ENCODE measurements at places on chromosomes 7 and 10.

- no peak for DNase-seq
These were observed 3.5 kb upstream of the BMPER start for GRCh38 chr7:33901847-33902246.

- no peak for DNase-seq
These were observed 8.8 kb downstream of the DRGX start for GRCh38 chr10:49387071-49387470.

- no peak for DNase-seq
These were observed 116.6 kb downstream of the DOCK4 start for GRCh38 chr7:112089551-112089950.

GRCh38 chr10:43417950-43418768 lies 9.2 kb upstream of the HNRNPF start:
- DNase-seq, result no peak

- no peak for DNase-seq
These were observed 19.2 kb downstream of the AKR1C8 start for GRCh38 chr10:5165738-5166137.

- DNase-seq, result no peak
These were observed 60.7 kb upstream of the CCDC6 start for GRCh38 chr10:59967079-59967478.

- no peak for DNase-seq
These were observed 183.4 kb downstream of the DNAJB6 start for GRCh38 chr7:157520249-157520648.

DNA sequence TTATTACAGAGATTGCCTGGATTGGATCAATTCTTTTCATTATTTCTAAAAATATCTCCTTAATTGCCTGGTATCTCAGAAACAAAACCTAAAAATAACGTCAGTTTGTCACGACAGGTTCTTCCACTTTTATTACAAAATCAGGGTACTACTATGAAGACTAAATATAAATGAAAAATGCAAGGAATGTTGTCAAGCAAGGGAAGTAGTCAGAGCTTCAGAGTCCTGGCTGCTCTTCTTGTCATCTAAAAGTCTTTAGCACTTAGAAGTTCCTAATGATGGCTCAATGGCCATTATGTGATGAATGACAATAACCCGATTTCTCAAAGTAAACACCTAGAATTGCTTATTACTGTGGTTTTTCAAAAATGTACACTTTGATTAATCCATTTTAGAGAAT lies 192.2 kb downstream of the SEMA3A start:
- no peak for DNase-seq

DNA sequence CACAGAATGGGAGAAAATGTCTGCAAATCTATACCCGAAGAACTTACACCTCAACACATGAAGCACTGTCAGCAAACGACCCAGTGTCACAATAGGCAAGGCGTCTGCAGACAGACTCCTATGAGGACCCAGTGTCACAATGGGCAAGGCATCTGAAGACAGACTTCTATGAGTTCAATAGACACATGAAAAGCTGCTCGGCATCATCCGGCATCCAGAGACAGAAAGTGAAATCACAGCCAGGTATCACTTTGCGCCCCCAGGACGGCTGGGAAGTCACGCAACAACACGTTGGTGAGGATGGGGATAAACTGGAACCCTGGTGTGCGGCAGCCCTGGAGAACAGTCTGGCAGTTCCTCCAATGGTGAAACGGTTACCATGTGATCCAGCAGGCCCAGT lies 273.2 kb downstream of the ELFN1 start:
- no peak for DNase-seq

- no peak for DNase-seq
These were observed 167.4 kb upstream of the SH2B2 start for GRCh38 chr7:102119213-102119651.

DNA sequence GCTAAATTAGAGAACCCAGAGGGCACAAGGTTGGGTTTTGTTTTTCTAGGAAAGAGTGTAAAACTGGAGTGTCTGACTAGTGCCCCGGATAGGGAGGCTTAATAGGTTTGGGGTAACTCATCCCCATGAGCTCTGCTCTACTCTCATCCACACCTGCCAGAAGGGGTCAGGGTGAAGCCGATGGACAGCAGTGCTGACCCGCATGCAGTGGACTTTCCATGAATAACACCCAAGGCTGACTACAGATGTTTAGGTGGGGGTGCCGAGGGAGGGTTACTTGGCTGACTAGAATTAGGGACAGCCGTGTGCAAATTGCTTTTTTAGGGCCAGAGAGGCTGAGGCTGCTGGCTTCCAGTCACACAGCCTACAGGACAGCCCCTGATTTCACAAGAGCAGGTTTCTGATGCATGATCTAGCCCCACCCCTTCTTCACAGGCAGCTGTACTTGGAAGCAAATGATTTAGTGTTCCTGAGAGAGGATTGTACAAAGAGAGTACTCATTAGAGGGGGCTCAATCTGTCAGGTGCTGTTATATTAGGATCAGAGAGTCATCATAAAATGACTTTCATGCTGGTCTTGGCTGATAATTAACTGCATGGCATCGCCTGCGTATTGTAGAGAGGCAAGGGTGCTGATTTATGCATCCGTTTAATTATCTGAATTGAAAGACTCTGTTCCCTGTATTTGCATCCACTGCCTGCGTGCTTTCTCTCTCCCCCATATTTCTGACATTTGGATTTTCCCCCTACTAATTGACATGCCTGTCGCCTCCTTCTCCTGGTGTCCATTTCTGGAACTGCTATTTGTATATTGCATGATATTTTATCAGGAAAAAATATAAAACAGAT lies 9.5 kb downstream of the INHBA start:
- DNase-seq, result peak; percentile 97

DNA sequence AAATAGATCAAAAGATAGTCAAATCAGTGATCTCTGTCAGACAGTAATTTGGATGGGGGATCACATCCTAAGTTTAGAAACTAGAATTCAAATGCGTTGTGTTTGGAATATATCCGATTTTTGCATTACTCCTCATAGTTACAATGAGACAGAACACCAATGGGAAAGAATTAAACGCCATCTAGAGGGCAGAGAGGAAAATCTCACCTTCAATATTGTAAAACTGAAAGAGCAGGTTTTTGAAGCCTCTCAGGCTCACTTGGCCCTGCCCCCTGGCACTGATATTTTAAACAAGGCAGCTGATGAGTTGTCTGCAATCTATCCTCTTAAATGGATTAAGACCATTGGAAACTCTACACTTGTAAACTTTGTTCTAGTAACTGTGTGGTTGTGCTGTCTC lies 17.7 kb downstream of the FRG2B start:
- DNase-seq, result no peak

DNA sequence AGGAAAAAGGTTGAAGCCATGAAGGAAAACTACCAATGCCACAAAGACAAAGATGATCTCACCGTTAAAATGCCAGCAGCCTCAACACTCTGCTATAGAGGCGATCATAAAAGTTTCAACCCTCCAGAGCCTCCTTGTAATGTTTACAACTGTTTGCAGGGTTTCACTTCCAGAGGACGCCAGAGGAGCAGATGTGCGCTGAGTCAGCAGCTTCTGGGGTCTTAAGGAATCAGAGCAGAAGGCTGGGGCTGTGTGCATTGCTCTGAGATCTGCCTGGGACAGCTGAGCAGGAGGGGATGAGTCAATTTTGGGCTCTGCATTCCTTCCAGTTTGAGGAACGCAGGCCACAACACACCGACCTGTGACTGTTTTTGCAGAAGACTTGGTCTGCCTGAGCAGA lies 98.3 kb downstream of the TMEM130 start:
- peak; percentile 39 for DNase-seq

DNA sequence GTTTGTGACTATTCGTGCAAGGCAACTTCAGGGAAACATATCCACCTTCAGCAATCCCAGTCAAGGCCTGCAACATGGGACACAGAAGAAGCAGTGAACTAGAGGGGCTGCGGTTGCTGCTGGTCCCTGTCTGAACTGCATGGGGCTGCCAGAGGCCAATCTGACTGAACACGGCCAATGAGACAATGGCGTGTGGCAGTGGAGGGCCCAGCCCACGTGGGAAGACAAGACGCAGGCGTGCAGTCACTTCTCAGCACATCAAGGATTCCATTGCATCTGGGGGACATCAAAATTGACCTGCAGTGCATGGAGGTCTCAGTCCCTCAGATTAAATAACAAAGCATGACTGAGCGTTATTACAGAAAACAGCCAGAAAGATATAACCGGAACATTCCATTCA lies 215.9 kb downstream of the HECW1 start:
- no peak for DNase-seq

- DNase-seq, result peak; percentile 19
These were observed 4.0 kb upstream of the LEP start for GRCh38 chr7:128236924-128237586.

GRCh38 chr10:58439632-58440364 lies 54.6 kb downstream of the TFAM start:
- DNase-seq, result no peak

- DNase-seq, result no peak
These were observed 47.0 kb upstream of the FIGNL1 start for GRCh38 chr7:50497068-50497642.

DNA sequence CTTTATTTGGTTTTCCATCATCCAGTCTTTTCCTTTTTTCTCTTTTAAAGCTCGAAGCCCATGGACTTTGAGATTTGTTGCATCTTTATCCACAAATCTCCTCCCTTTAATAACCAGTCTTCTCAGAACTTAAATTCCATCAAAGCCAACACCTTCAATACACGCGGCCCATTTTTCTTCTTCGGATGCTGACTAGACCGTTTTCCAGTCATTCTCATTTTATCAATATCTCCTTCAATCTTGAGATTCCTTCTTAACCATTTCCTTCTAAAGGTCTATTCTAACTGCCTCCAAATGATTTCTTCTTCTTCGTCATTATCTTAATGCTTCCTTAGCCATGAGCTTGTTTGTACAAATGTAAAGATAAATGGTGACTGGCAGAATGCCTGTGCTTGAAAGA lies 173.5 kb downstream of the BAMBI start:
- no peak for DNase-seq

DNA sequence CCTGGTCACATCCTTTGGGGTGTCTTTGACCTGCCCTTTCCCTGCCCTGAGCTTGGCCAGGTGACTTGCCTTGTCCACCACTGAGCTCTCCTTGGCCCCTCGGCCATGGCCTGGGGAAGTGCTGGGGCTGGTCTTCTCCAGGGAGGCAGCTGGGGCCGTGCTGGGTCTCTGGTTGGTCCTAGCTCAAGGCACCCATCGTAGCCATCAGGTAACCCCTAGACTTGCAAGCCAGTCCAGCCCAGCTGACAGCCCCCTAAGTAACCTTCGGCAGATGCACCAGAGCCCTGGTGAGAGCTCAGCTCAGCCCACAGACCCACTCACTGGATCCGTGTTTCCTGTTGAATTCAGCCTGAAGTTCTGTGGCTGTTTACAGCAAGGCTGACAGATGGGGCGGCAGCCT lies 176.2 kb upstream of the SHH start:
- DNase-seq, result no peak

GRCh38 chr7:71348821-71349681 lies 217.1 kb downstream of the GALNT17 start:
- DNase-seq, result no peak

GRCh38 chr7:93442478-93443224 lies 131.9 kb downstream of the CALCR start:
- DNase-seq, result peak; percentile 4

DNA sequence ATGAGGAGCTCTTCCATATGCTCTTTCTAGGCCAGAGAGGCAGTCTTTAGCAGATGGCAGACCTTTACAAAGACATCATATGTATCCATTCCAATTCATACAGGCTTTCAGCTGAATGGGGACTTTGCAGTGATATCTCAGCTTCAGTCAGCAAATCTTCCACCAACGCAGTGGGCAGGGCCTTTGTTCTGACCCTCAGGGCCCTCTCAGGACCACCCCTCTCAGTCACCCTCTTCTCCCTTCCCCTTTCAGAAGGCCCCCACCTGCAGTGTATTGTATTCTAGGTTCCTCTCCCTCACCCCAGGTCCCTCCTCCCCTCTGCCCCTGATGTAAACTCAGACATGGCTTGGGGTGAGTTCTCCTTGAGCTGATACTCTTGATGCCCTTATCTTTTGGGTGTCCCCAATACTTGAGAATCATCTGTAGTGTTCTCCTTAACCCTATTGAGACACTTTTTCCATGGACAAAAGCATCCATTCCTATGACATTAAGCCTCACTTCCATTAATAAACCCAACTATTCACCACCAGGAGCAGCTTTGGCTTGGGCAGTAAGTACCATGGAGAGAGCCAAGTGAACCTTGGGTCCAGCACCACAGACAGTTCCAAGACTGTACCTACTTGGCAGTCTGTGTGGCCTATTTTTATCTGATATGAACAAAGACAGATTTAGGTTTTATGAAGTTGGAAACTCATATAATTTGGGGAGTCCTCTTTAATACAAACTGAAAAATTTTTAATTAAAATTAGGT lies 62.7 kb downstream of the ADCYAP1R1 start:
- peak; percentile 70 for DNase-seq

DNA sequence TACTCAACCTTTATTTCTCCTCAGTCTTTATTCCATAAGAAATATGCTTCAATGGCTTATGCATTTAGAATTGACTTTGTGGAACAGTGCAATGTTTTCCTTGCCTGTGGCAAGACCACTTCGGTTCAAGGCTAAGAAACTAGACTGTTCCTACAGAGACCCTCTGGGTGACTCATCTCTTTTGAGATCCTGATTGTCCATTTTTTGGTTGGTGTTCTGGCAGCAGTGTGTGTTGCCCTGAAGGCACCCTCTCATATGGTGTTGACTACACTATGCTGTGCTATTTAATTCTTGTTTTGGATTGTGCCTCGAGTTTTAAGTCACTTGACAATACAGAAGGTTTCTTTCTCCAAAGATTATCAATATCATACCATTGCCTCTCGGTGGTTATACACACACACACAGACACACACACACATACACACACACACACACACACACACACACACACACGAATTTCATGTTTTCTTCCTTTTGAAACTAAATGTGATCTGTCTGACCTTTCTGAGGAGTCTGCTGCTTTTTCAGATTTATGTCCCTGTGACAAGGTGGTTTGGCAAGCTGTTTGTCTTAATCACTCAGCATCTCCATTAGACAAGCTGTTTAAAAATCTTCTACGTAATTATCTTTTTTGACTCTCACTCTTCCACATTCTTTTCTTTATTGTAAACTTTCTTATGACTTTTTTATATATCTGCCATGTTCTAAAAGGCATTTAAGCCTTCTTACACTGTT lies 187.2 kb downstream of the VTI1A start:
- DNase-seq, result no peak

DNA sequence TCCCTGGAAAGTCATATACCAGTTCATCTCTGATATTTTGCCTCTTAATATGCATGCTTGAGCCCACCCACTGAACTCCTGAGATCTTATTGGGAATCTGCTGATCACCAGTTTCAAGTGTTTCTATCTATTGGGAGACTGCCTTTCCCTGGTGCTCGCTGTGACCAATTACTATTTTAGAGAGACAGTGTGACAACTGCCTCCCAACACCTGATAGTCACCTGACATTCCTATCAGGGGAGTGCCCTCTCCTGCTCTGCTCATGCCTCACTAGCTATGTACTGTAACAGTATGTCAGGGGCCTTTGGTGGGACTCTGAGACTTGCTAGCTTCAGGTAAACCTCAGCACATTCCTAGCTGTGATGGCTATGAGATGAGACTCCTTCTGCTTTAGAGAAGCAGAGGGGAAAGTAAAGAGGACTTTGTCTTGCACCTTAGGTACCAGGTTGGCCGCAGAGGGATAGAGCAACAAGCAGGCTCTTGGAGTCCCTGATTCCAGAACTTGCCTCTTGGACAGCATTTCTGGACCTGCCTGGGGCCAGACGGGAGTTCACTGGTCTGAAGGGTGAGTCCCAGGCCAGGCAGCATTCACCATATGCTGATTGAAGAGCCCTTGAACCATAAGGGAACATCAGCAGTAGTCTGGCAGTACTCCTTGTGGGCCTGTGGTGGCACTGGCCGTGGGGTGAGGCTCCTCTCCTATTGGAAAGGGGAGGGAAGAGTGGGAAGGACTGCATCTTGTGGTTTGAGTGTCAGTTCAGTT lies 34.4 kb upstream of the ARHGAP12 start:
- DNase-seq, result no peak

- no peak for DNase-seq
These were observed 89.2 kb downstream of the RNF216 start for GRCh38 chr7:5692112-5692844.
